Ureter (tissue), 1 donor: ENCODE measurements at places on chromosomes 16 and 17. TPM values are rescaled to one million over a fixed set of nuclear protein-coding genes. Genes with fewer than 3 reads are reported as not detected.
A peak's percentile ranks its signal among the peaks of the same experiment; 100 is the strongest.

DNA sequence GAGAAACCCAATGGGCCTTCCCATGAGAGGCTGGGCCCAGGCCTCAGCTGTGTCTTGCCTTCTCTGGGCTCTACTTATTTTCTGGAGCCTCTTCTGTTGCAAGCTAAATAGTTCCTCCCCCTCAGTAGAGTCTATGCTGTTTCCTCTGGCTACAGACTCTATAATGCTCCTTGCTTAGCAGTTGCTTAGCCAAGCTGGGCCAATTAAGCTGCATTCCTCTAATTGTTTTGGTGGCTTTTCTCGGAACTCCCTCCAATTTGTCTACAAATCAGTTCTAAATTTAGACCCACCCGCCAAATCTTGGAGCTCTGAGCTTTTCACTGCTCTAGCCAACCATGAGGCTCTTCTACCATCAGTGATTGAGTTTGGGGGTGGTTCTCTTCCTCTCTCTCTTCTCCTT lies 302.7 kb upstream of the ASIC2 start:
- no peak for DNase-seq

GRCh38 chr16:14399378-14400284 lies 230.4 kb downstream of the PARN start:
- no peak for DNase-seq

DNA sequence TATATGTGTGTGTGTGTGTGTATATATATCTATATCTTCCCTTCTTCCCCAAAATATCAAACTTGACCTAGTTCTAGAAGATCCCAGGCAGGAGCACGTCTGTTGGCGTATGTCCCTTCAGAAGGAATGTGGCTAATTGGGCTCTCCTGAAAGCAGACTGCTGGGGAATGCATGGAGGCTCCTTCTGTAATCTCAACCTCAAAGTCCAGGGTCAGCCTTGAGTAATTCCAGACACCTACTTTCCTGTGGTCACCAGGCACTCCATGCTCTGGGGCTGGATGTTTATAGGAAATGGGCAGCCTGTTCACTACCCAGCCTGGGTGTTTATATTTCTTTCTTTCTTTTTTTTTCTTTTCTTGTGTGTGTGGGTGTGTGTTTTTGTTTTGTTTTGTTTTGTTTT lies 13.4 kb downstream of the BCO1 start:
- DNase-seq: no peak

- DNase-seq: peak; percentile 96
Observed at GRCh38 chr17:4967539-4968485, at the start of gene SPAG7. TSS of gene SPAG7 (minus strand) at chr17:4967817. CDS start at chr17:4967804, 13 bp downstream.

- DNase-seq: no peak
Observed at GRCh38 chr16:8634991-8635736, 13.7 kb downstream of the METTL22 start.

DNA sequence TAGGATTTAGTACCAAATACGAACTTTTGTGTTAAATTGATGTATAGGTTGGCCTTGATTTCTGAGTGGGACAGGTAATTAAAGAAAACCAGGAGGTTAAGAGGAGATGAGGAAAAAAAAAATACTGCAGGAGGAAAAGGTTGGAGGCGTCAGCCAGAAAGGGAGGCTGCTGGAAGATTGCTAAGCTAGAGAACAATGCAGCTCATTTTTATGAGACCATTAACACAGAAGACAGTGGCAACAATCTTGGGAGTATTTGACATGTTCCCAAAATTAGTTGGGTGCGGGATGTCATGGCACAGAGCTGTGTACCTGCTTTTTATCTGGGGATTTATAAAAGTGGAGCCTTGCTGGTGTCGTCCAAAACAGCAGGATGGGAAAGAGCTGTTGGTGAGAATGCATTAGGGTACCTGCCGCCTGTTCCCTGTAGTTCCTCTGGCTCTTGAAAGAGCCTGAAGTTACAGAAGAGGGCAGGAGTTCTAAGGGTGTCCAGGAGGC lies 229.3 kb downstream of the RBFOX1 start:
- DNase-seq: no peak

- no peak for DNase-seq
Observed at GRCh38 chr17:1160591-1161390, 19.0 kb downstream of the ABR start.

GRCh38 chr17:63446753-63447470 lies 806 bp upstream of the CYB561 start:
- peak; percentile 85 for DNase-seq

DNA sequence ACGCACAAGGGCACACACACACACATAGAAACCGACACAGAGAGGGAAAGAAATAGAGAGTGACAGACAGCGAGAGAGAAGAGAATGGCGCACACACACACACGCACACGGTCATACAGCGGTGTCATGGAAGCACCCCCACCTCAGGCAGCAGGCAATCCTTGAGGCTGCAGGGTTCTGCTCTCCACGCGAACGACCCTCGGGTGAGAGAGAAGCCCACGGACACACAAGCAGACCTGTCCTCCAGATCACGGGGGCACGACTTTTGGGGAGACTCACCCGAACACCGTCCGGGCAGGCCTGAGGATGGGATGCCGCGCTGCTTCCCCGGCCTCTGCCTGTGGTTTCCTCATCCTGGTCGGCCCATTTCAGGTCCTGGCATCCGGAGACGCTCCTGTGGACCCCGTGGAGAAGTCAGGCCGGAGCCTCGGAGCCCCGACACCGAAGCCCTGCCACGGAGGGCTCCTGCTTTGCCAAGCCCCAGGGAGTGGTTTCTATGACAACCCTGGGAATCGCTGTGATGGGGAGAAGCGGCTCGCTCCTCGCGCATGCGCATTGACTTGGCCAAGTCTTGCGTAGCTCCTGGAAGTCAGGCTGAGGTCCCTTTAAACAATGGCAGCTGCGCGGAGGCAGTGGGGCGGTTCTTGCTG lies 118.2 kb upstream of the KCNJ18 start:
- peak; percentile 69 for DNase-seq

- no peak for DNase-seq
Observed at GRCh38 chr16:35565626-35566025, 2106.2 kb downstream of the TP53TG3F start.

DNA sequence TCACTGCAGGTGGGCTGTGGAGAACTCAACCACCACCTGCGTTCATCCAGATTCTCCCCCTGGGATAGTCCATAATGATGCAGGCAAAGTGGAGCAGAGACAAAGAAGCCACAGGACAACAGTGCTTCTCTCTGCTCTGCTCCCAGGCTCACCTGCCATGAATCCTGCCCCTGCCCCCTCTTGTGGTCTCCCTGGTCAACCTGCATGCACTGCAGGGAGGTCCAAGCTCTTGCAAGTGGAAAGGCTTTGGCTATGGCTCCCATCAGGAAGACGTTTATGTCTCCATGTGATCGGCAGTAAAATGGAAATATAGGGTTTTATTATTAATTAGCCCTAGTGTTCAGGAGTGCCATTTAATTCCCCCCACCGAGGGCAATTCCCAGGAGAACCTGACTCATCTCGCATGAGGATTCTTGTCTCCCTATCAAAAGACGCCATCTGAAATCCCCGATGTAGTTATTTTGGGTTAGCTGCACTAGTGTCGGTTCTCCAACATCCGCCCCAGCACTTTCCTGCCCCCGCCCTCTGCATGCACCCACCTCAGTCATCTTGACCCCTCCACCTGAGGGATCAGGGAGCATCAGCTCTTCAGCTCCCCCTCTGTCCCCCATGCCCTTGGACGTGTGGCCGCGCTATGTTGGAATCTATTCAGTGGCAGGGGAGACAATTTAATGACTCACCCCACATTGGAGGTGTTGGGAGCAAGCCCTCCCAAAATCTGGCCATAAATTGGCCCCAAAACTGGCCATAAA lies 91.8 kb downstream of the KCNJ12 start:
- no peak for DNase-seq

GRCh38 chr16:20874088-20874581 lies 26.0 kb downstream of the DCUN1D3 start:
- no peak for DNase-seq

DNA sequence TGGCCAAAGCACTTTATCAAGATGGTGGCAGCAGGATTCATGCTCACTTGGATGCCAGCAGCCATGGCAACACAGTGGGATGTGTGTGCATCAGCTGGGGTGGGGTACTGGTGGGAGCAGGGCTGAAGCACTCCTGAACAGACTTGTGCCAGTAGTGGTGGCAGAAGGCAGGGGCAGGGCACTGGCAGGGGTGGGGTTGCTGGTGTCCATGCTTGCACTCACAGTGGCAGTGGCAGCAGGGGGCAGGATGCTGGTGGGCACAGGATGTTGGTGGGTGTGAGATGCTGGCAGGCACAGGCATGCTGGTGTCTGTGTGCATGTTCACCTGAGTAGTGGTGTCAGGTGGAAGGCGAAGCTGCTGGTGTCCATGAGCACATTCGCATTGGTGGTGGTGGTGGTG lies 161.0 kb upstream of the PMFBP1 start:
- DNase-seq: no peak

DNA sequence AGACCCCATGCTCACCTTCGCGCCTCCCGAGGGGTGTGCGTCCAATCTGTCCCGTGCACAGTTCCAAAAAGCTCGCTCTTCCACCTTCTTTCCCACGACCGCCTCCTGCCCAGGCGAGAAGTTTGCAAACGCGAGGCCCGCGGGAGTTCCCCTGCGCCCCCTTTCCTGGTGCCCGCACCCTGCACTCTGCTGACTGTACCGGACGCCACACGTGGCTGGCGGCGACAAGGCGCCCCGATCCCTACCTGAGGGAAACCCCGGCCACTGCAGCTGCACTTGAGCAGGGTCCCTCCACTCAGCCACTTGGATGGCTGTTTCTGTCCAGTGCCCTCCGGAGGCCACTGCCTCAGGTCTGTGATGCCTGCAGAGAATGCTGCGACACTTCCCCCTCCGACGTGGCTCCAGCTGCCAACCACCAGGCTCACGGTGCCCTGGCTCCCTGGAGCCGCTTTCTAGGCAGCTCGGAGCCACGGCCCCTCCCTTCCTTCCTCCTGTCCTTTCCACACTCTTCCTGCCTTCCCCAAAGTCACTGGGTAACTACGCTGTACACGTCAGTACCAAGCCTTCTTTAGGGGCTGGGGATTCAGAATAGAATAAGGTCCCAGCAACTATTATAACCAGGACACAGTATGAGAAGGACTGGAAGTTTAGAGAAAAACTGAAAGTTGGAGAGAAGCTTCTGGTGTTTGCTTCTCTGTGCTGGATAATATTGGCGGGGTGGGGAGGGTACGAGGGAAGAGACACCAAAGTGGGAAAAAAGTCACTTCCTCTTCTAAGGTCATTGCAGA lies at the start of gene MLKL:
MLKL (minus strand) TSS at position 425 of the 788 bp plus-strand sequence. CDS start 5,105 bp downstream, outside the sequence.
- DNase-seq: peak; percentile 64

- no peak for DNase-seq
Observed at GRCh38 chr16:29729116-29729521, 16.7 kb downstream of the C16orf54 start.

DNA sequence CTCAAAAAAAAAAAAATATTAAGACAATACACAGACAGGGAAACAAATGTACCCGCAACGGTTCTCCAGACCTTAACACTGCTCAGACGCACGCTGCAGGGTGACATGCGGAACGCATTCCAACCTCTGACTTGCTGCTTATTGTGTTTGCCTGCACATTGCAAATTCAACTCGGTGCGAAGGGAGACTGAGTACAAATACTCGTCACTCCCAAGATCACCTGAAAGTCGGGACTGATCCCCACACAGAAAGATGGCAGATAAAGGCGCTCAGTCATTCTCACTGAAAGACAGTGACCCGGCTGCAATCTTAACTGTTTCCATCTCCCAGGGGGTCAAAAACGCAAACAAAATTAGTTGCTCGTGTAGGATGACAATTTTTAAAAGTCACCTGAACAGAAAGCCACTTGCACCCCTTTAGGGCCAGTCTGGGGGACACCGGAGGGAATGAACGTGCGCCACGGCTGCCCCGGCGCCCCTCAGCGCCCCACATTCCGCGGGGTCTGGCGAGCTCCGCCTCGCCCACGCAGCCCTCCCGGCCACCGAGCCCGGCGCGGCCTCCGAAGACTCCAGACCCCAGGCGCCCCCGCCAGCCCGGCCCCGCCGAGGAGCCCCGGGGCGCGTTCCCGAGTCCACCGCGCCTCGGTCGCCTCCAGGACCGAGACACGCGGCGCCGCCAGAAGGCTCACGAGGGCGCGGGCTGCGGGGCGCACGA lies 589 bp downstream of the CLCN7 start:
- DNase-seq: no peak

DNA sequence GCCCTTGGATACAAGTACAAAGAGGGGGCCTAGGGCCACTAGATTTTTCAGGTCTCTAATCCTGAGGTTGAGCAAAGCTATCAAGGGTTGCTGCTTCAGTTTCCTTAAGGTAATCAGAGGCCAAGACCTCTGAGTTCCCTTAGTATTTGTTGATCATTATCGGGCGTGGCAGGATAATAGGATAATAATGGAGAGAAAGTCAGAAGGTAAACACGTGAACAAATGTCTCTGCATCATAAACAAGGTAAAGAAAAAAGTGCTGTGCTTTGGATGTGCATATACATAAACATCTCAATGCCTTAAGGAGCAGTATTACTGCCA lies 41.5 kb upstream of the YPEL2 start:
- no peak for DNase-seq

GRCh38 chr17:59786536-59787319 lies 79.3 kb downstream of the VMP1 start:
- peak; percentile 84 for DNase-seq

DNA sequence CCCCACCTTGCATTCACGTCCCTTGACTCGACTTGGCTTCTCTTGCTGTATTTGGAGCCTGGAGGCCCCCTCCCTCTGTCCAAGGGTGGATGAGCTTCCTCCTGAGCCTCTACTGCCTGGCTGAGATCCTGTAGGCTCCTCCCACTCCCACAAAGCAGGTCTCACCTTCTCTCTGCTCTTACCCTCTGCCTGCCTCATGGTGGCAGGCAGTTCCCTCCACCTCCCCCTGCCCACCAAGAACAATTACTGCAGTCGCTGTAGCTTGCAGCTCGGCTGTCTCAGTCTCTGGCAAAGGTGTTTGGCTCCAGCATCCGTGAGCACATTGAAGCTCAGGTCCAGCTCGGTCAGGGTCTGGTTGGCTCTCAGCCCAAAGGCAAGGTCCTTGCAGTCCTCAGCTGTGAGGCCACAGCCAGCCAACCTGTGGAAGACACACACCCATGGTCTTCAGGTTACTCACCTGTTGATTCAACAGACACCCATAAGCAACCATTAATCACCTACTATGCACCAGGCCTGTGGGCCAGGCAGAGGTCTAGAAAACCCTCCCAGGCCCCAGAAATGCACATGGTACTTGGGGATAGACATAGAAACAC lies 42.6 kb downstream of the NLRP1 start:
- peak; percentile 13 for DNase-seq

- DNase-seq: no peak
Observed at GRCh38 chr16:1673424-1674151, 4.5 kb upstream of the JPT2 start.

Gene ERN2
- total RNA-seq: 87.6 TPM

Gene ZNF597
- total RNA-seq: 4.8 TPM

Gene MTSS2
- 83.1 TPM for total RNA-seq

Gene COL1A1
- 331 TPM for total RNA-seq

Gene KCNH4
- total RNA-seq: 0.99 TPM

Gene PYDC1
- total RNA-seq: not detected

Gene TRAF4
- 186 TPM for total RNA-seq

Gene NPIPA5
- 15.6 TPM for total RNA-seq

Gene ZP2
- total RNA-seq: not detected

Gene SHBG
- total RNA-seq: not detected

Gene ZFHX3
- 60.8 TPM for total RNA-seq

Gene STAT3
- 295 TPM for total RNA-seq

Gene TPSG1
- total RNA-seq: 1.7 TPM

Gene ANKFN1
- 33.9 TPM for total RNA-seq

Gene TBC1D3C
- total RNA-seq: not detected
